ENCODE measurements at places on chromosomes 16 and 17. TPM values are rescaled to one million over a fixed set of nuclear protein-coding genes. Genes with fewer than 3 reads are reported as not detected.

Gene MYH3
- 1.1 TPM for total RNA-seq

Gene OR4D1
- total RNA-seq, result not detected

Gene PPY
- not detected for total RNA-seq

Gene KCNJ16
- total RNA-seq, result not detected

Gene HSPB9
- not detected for total RNA-seq

Gene EFCAB13
- 1.4 TPM for total RNA-seq

Gene SLC7A6
- 20.9 TPM for total RNA-seq

Gene CORO6
- 4.2 TPM for total RNA-seq

Gene RAB26
- total RNA-seq, result not detected

Gene AATF
- total RNA-seq, result 42.2 TPM

Gene MYH1
- total RNA-seq, result 0.11 TPM

Gene XAF1
- 21.5 TPM for total RNA-seq

Gene SLC52A1
- not detected for total RNA-seq

Gene MEIOC
- total RNA-seq, result not detected

Gene TBC1D3D
- not detected for total RNA-seq

Gene KRT31
- not detected for total RNA-seq

Gene ZNF778
- total RNA-seq, result 3.6 TPM

Gene TOX3
- total RNA-seq, result not detected

Gene SEC14L5
- not detected for total RNA-seq

Gene CTU2
- 20.4 TPM for total RNA-seq

Gene AIPL1
- total RNA-seq, result not detected

Gene MPG
- total RNA-seq, result 127 TPM

Gene PRMT7
- total RNA-seq, result 49.6 TPM

Gene OR1D2
- total RNA-seq, result not detected

Gene DHRS7C
- total RNA-seq, result not detected

Gene FBXW10B
- not detected for total RNA-seq

Gene SDR42E1
- not detected for total RNA-seq

Gene SCNN1B
- total RNA-seq, result not detected

Gene FOXN1
- total RNA-seq, result not detected

Gene TEX14
- not detected for total RNA-seq

Gene ITGB3
- 7.2 TPM for total RNA-seq

Gene VMO1
- not detected for total RNA-seq

Gene NPIPA2
- total RNA-seq, result 0.51 TPM

Gene TP53I13
- total RNA-seq, result 67.2 TPM

Gene CD19
- not detected for total RNA-seq

Gene KRTAP2-1
- total RNA-seq, result not detected

Gene CACNG5
- total RNA-seq, result not detected

Gene FNDC8
- not detected for total RNA-seq

Gene SP6
- not detected for total RNA-seq

Gene IRX5
- 20.6 TPM for total RNA-seq

Gene FMNL1
- total RNA-seq, result 4.2 TPM

Gene C16orf46
- not detected for total RNA-seq

Gene PYCARD
- total RNA-seq, result 20.1 TPM

Gene SCIMP
- total RNA-seq, result not detected

Gene TEKT5
- not detected for total RNA-seq

Gene PRR35
- total RNA-seq, result not detected

Gene MRPL45
- total RNA-seq, result 30.0 TPM

Gene KRTAP16-1
- total RNA-seq, result not detected

Gene ANKRD40CL
- total RNA-seq, result not detected

Gene ZNF18
- total RNA-seq, result 5.7 TPM

Gene TXNL4B
- 6.6 TPM for total RNA-seq

Gene GAN
- total RNA-seq, result 5.7 TPM

Gene CTRB2
- total RNA-seq, result not detected

Gene TAT
- not detected for total RNA-seq

Gene GPR179
- total RNA-seq, result not detected

Gene OR1E2
- total RNA-seq, result not detected

Gene CDH3
- not detected for total RNA-seq

All from GM23248 (cell line).